CD4-positive, alpha-beta T cell treated with Interleukin-15 for 4 hours (primary cell): ENCODE measurements at places on chromosomes 13 and 19.

- DNase-seq: no peak
Observed at GRCh38 chr19:38583219-38583984, 34.4 kb downstream of the MAP4K1 start.

- DNase-seq: no peak
Observed at GRCh38 chr13:43159026-43159461, 135.7 kb downstream of the DNAJC15 start.

GRCh38 chr13:49711218-49711863 lies 20.1 kb upstream of the EBPL start:
- DNase-seq: no peak

DNA sequence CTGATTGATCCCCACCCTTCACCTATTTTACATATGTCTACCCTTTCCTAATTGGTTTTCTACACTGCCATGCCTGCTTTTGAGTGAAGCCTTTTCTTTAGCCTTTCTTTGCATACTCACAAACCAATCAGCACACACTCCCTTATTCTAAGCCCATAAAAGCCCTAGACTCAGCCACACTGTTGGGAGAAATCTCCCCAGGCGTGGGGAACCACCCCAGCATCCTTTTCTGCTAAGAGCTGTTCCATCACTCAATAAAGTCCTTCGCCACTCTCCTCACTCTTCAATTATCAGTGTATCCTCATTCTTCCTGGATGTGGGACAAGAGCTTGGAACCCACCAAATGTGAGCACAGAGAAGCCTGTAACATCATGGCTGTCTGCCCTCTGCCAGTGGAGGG lies 343.6 kb downstream of the SLITRK1 start:
- DNase-seq: no peak

GRCh38 chr13:109779074-109779473 lies 7.3 kb downstream of the IRS2 start:
- DNase-seq: peak; percentile 53

- no peak for DNase-seq
Observed at GRCh38 chr13:94433055-94433961, 46.2 kb downstream of the DCT start.

DNA sequence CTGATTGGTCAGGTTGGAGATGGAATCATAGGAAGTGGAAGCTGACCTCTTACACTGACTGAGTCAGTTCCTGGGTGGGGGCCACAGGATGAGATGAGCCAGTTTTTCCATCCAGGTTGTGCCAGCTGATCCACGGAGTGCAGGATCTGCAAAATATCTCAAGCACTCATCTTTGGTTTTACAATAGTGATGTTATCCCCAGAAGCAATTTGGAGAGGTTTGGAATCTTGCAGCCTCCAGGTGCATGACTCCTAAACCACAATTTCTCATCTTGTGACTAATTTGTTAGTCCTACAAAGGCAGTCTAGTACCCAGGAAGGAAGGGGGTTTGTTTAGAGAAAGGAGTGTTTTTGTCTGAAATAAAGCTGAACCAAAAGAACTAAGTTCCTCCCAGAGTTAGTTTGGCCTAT lies 212.8 kb downstream of the SLITRK6 start:
- no peak for DNase-seq

- DNase-seq: no peak
Observed at GRCh38 chr13:24921881-24922280, 157.9 kb downstream of the RNF17 start.

- DNase-seq: no peak
Observed at GRCh38 chr13:40070357-40070756, 414.9 kb downstream of the COG6 start.

DNA sequence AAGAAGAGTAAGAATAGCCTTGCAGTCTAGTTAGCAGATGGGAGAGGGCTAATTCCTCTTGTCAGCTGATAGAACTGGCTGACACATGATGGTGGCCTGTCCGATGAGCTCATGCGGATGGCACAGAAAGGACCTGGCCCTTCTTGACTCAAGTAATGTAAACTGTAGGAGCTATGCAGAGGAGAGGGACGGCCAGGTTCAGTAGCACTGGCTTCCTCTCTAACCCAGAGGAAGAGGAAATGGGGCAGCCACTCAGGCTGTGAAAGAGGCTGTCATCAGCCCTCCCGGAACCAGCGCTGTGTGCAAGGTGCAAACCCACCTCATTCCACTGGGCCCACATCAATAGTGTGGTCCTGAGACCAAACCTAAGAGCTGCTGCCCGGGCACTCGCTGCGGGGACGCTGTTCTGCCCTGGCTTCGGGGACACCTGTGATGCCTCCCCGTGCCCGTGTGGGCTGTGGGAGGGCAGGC lies 30.8 kb upstream of the USE1 start:
- peak; percentile 68 for DNase-seq

GRCh38 chr13:32955881-32956594 lies 60.2 kb upstream of the KL start:
- DNase-seq: no peak

DNA sequence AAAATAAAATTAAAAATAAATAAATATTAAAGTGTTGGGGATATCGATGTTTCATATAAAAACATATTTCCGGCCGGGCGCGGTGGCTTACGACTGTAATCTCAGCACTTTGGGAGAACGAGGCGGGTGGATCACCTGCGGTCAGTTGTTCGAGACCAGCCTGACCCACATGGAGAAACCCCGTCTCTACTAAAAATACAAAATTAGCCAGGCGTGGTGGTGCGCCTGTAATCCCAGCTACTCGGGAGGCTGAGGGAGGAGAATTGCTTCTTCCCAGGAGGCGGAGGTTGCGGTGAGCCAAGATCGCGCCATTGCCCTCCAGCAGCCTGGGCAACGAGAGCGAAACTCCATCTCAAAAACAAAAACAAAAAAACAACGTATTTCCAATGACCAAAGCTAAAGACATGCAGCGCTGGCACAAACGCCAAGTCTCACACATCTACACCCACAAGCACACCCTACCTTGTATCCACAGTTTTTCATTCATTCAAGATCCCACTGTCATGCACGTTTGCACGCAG lies 907 bp downstream of the ZNF569 start:
- DNase-seq: no peak

- DNase-seq: no peak
Observed at GRCh38 chr13:108212886-108213285, 2.5 kb downstream of the LIG4 start.

- no peak for DNase-seq
Observed at GRCh38 chr13:102658660-102659059, 36.2 kb downstream of the METTL21C start.

- DNase-seq: no peak
Observed at GRCh38 chr19:51711702-51712101, 12.1 kb downstream of the HAS1 start.

- DNase-seq: no peak
Observed at GRCh38 chr13:93230261-93230855, 3.8 kb downstream of the GPC6 start.

GRCh38 chr19:28294395-28294794 lies 918.6 kb downstream of the UQCRFS1 start:
- DNase-seq: no peak

GRCh38 chr13:60018536-60018935 lies 145.2 kb downstream of the DIAPH3 start:
- DNase-seq: no peak

DNA sequence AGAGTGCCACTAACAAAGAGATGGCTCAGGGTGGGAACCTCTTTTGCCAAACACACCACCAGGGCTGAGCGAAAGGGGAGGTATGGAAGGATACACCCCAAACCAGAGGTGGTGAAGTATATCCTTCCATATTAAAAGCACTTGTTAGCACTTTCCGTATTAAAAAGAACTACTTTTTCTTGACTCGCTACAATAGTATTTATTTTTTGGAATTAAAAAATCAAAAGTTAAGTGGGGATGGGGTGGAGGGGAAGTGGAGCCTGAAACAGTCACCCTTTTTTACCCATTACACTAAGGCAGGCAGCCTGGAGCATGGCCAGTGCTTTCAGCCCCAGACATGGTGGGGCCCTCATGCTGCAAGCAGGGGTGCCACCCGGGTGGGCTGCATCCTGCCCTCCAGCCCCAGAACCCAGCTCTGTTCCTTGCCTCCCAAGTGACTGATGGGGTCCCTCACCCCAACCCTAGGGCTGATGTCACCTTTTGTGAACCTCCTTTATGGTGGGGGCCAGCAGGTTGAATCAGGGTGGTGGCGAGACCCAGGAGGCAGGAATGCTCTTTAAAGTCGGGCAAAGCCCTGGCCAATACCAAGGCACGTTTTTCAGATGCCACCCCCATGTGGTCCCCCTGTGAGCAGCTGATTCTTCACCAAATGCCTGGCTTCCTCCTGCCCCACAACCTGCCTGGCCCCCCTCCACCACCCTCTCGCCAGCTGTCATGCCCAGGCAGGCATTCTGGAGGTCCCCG lies 31.0 kb downstream of the LYL1 start:
- DNase-seq: no peak

DNA sequence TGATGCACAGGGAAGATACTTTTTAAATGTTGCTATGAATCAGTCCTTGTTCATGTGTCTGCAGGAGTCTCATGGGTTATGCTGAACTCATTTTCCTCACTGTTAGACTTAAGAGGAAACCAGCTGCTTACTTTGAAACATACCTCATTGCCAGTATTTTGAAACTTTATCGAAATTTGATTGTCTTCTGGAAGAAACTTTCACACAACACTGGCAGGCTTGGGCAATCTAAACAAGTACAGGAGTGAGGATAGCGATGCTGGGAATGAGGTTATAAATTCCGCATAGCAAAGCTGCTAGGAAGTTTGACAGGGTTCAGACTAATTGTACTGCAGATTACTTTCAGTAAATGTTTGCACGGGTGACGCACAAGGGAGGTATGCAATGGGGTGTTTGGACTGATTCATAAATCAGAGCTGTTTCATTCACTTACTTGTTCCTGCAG lies 245.7 kb downstream of the DNAJC15 start:
- DNase-seq: no peak

GRCh38 chr19:39709026-39709872 lies 5.0 kb downstream of the LGALS14 start:
- DNase-seq: no peak
